Neural progenitor cell (in vitro differentiated cells): ENCODE measurements at places on chromosomes 4 and X. TPM values are rescaled to one million over a fixed set of nuclear protein-coding genes. Genes with fewer than 3 reads are reported as not detected.

GRCh38 chr4:94351319-94351718 lies 8.7 kb upstream of the HPGDS start:
- DNase-seq, result no peak

GRCh38 chr4:8410066-8410625 lies 30.4 kb downstream of the ACOX3 start:
- DNase-seq, result no peak

DNA sequence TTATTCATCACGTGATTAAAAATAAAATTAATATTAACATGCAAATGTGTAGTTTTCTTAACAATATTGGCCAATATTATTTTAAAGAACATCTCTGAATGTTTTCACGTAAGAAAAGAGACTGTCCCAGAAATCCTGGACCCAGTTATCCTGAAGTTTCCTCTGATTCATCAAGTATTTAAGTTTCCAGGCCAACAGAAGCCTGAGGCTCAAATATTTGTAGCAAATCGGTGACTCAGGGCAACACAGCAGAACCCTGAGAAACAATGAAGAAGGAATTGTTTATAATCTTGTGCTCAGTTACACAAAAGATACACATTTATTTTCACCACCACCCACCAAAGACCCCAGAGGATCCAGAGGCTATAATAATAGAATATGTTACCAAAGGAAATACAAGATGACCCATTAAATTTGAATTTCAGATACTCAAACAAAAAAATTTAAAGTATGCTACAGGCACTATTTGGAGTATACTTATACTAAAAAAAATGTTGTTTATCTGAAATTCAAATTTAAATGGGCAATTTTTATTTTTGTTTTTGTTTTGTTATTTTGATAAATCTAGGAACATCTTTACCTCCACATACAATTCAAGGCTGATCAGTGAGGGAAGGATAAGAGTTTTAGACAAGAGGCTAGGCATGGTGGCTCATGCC lies 33.9 kb upstream of the SLC7A11 start:
- no peak for DNase-seq

GRCh38 chr4:73732759-73733431 lies 7.5 kb upstream of the CXCL8 start:
- no peak for DNase-seq

DNA sequence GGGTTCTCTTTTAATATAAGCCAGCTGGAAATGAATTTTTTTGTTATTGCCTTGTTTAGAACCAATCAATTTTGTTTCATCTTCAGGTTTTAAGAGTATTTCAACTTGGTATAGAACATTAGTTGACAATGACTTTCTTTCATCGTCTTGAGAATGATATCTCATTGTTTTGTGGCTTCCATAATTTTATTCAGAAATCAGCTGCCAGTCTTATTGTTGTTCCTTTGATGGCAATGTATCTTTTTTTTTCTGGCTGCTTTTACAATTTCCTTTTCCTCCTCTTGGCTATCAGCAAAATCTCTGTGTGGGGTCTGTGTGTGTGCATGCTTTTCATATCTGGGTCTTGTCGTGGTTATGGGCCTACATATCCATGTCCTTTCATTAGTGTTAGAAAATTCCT lies 1536.4 kb upstream of the TENM3 start:
- DNase-seq, result no peak

- peak; percentile 92 for DNase-seq
Measured at GRCh38 chr4:169270810-169271691, at the start of gene SH3RF1. TSS of gene SH3RF1 (minus strand) at chr4:169270956. CDS start at chr4:169269212, 1,744 bp downstream.

GRCh38 chr4:89296399-89296798 lies 11.2 kb downstream of the GPRIN3 start:
- DNase-seq, result no peak

- no peak for DNase-seq
Measured at GRCh38 chr4:184843984-184844554, 18.3 kb upstream of the ACSL1 start.

DNA sequence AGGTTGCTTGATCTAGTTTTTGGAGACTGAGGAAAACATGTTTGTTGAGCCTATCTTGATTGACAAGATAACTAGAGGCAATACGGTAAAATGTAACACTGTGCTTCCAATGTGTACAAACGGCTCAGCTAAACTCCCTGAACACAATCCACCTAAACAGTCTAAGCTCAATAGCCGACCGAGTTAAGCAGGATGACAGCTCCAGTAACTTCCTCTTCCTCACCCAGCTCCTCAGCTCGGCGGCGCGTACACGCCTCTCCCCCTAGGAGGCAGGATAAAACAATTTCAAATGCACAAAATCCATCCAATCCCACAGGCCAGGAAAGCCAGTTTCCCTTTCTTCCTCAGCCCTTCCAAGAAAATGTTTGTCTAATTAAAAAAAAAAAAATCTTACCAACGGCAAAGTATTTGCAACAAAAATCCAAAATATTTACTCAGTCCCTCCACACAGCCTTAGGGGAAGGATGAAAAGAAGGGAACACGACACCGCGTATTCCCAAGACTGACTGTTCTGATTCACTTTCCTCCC lies 1.0 kb downstream of the CNOT6L start:
- DNase-seq, result peak; percentile 81

GRCh38 chr4:41424522-41424921 lies 113.4 kb upstream of the LIMCH1 start:
- DNase-seq, result no peak

DNA sequence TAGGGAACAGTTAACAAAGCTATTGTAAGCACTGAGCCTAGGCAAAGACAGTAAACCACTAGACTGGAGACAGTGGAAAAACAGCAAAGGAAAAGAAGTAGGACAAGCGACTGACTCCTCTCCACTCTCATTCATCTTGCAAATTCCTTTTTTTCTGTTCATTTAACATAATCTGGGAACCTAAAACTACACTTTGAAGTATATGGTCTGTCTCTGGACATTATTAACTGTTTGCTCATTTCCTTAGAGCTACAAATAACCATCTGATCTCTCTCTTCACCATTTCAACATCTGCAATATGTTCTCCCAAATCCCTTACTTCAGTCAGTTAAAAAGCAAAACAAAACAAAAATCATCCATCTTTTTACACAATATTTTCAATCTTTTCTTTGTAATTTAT lies 642 bp downstream of the HMGN5 start:
- peak; percentile 4 for DNase-seq

GRCh38 chrX:153446950-153447580 lies 1.2 kb upstream of the TREX2 start:
- DNase-seq, result no peak

- no peak for DNase-seq
Measured at GRCh38 chrX:130211415-130212186, 39.8 kb downstream of the RAB33A start.

GRCh38 chr4:182521011-182521410 lies 277.8 kb downstream of the TENM3 start:
- no peak for DNase-seq

SOD3 gene
- 0.11 and 1.6 TPM in 2 replicates for total RNA-seq

DTHD1 gene
- not detected in 2 replicates for total RNA-seq

C4orf46 gene
- total RNA-seq, result 63.7 and 101 TPM in 2 replicates

ARMCX4 gene
- total RNA-seq, result 8.8 and 14.1 TPM in 2 replicates

MGAT4D gene
- not detected in 2 replicates for total RNA-seq

GPC4 gene
- total RNA-seq, result 17.7 and 23.6 TPM in 2 replicates

FGFR3 gene
- 4.8 and 17.0 TPM in 2 replicates for total RNA-seq

XG gene
- total RNA-seq, result not detected in 2 replicates

DCAF8L1 gene
- not detected in 2 replicates for total RNA-seq

STK26 gene
- 115 and 182 TPM in 2 replicates for total RNA-seq

RBM10 gene
- 26.5 and 65.9 TPM in 2 replicates for total RNA-seq
